Activated CD4-positive, alpha-beta T cell treated with anti-CD3 and anti-CD28 coated beads, Interleukin-2, amount 50 U/mL, for 16 hours (primary cell): ENCODE measurements at places on chromosomes 1 and 21.
A peak's percentile ranks its signal among the peaks of the same experiment; 100 is the strongest.

DNA sequence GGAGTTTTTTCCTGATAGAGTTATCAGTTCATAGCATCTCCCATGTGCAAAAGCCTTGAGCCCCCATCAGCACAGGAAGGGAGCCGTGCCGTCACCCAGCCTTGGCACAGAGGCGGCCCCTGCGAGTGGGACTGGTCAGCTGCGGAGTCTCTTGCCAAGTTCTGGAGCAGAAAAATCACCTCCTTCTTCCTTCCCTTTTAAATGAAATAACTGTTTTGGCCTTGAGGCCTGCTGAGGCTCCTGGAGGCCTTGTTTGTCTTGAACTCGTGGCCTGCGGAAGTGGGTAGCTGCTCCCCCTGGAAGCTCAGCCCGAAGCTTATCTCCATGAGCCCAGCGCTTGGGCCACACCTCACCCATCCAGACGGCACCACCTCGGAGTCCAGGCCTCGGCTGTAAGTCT is 145.7 kb upstream of the TMEM51 start:
- DNase-seq, result no peak

DNA sequence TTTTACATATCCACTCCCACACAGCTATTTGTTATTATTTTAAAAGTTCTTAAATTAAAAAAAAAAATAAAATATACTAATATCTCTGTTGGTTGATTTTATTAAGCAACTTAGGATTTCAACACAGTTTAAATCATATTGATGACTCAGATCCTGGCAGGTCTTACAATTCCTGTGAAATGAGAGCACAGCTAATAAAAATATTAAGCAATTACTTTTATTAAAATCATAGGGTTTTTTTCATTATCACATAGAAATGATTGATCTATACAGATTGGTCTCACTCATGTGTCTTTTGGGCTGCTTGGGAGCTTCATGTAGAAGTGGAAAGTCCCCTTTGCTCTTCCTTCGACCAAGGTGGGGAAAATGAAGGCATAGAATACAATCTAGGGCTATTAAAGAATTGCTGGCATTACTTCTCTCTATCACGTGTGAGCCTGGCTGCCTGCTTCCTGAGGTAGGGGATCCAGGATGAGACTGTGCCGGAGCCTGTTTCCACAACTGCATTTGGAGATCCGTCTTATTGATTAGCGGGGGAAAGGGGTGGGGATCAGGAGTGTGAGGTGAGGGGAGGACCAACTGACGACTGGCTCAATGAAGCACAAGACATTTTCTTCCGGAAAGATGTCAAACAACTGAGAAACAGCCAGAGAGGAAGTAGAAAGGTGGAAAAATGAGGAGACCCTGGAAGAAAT is 858.0 kb downstream of the USP25 start:
- DNase-seq, result no peak

GRCh38 chr1:40784141-40784770 is 669 bp downstream of the KCNQ4 start:
- no peak for DNase-seq

DNA sequence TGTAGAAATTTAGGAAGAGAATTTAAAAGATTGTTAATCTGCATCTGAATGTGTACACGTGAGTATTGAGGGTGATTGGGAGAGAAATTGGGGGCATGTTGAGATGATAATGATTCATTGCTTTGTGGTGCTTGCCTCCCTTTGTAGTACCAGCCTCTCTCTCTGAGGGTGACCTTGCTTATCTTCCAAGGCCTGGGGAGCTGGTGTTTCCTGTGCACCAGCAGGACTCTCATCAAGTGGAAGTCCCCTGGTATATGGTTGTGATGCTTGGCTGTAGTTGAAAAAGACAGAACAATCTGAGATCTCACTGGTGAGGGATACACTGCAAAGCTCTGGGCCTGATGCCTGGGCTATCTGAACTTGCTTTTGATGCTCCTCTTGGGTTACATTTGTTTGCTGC is 4.0 kb downstream of the TCHHL1 start:
- DNase-seq, result no peak

DNA sequence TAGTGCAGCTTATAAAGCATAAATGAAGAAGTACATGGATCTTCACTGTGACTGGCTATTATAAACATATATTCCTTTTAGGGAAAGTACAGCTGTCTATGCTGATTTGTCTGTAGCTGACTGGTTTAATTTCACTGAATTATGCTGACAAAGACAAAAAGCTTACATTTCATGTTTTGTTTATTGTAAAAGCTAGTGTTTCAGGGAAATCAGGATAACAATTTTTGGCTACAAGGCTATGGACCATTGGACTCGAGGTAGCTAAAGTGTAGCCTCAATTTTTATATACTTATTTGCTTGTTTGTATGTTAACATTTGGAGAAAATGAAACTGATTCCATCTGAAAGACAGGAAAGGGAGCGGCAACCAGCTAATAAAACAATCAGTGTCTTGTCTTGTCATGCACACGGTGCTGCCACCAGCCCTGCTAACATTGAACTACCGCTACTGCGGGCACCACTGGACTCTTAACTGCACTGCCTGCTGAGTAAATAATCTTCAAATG is 480.2 kb downstream of the COL11A1 start:
- no peak for DNase-seq

DNA sequence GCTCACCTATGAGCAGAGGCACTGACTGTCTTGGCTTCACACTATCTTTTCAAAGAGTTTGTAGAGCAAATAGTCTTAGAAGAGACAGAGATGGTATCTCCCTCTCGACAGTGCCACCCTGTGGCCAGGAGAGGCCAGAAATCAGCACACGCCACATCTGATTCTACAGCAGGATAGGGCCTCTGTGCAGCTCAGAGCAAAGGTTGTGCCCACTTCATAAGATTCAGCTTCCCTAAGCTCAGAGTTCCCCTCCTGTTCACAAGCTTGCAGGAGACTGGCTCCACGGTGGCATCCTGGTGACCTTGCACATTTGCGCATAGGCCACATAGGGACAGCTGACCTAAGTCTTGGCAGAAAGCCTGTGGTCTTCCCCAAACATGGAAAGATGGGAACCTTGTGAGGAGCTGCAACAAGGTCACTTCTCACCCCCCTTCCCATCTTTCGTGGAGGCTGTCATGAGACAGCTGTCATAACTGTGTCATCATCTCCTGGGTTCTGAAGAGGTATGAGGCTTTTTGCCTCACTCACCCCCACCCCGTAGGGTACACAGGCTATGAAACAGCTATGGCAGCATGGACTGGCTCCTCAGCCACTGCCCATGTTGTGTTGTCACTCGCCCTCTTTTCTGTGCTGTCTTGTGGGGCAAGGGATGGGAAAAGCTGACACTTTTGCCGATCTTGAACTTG is 3.0 kb downstream of the ITLN2 start:
- DNase-seq, result peak; percentile 75

GRCh38 chr1:161091796-161092507 is 2.6 kb upstream of the NECTIN4 start:
- no peak for DNase-seq

GRCh38 chr1:107990606-107991005 is 25.6 kb upstream of the VAV3 start:
- DNase-seq, result no peak

DNA sequence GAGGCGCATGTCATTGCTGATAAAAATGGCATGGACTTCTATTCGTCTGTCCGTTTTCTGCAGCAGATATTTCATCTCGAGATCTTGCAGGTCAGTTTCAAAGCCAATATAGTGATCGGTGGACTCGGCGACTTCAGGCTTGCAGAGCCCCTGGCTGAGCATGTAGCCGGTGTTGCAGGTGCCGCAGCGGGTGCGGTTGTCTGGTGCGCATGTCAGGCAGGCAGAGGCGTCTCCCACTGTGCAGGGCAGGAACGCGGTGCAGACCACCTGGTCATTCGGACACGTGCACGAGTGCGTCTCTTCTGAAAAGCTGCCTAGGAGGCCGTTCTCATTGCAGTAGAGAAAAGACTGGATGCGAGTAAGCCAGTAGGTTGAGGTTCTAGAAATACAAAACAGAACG is 378.9 kb downstream of the BRINP3 start:
- DNase-seq, result no peak

GRCh38 chr1:245363461-245364200 is 208.8 kb downstream of the KIF26B start:
- DNase-seq, result no peak

- no peak for DNase-seq
These were observed 2.7 kb downstream of the MOB3C start for GRCh38 chr1:46613661-46614603.
